ENCODE measurements at places on chromosomes 1 and 21.

GRCh38 chr1:187413405-187414169, 584.8 kb downstream of the PLA2G4A start:
- H3K4me1 ChIP-seq = no peaks in the 10 kb centered on the region
- H3K36me3 ChIP-seq = no peaks in the 10 kb centered on the region
- DNase-seq = no peak
- no peak overlapping the region for H3K27ac ChIP-seq

DNA sequence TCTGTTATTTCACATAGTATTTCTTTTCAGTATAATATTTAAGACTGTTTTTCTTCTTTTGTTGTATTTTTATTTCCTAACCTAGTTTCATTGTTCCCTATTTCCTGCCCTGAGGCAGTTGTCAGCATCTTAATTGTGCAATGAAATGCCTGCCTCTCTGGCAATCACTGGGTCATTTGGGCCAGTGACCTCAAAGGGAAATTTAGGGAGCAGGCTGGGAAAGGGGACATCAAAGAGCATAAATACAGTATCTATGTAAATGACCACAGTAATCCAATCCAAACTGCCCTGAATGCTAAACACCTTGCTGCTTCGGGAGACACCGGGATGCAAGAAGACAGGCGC, 147.8 kb downstream of the TLR5 start:
- H3K4me1 ChIP-seq = no peaks in the 10 kb centered on the region
- DNase-seq = no peak
- H3K36me3 ChIP-seq = no peaks in the 10 kb centered on the region
- no peak overlapping the region for H3K27ac ChIP-seq
- no peaks in the 10 kb centered on the region for H3K27me3 ChIP-seq

DNA sequence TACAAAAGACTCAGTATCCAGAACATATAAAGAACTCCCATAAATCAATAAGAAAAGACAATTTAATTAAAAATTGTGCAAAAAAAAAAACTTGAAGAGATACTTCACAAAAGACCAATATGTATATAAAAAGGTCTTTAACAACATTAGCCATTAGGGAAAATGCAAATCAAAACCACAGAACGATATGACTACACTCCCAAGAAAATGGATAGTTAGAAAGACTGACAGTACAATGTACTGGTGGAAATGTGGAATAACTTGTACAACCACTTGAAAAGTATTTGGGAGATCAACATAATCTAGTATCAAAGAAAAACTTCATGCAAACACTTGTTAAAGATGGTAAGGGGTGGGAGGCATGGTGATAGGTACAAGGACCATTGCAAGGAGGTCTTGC, 3.9 kb upstream of the CLCA1 start:
- no peaks in the 10 kb centered on the region for H3K4me1 ChIP-seq
- no peak for DNase-seq
- H3K36me3 ChIP-seq = no peaks in the 10 kb centered on the region
- H3K27me3 ChIP-seq = no peaks in the 10 kb centered on the region
- no peak overlapping the region for H3K4me3 ChIP-seq

GRCh38 chr1:118945489-118945888, 42.7 kb downstream of the TBX15 start:
- no peaks in the 10 kb centered on the region for H3K4me1 ChIP-seq
- H3K27ac ChIP-seq = no peak overlapping the region
- peaks cover 6% of the 10 kb centered on the region for H3K27me3 ChIP-seq
- no peak for DNase-seq

DNA sequence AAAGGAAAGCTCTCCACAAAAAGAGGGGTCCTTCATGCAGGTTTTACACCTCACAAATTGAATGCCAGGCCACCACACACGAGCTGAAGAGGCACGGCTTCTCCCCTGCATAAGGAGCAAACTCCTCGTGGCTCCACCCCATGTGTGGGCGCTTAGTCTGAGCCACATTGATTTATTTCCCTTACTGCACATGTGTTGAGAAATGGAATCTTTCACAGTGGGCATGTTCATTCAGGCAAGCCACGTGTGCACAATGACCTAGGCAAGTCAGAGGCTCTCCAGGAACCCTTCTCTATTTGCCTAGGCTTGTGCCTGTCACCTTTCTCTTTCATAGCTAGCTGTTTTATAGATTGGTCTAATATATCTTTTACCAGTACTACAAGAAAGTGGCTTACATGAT, 120.5 kb downstream of the LTN1 start:
- no peak overlapping the region for H3K4me3 ChIP-seq
- peaks cover 7% of the 10 kb centered on the region for H3K4me1 ChIP-seq
- no peak overlapping the region for H3K27ac ChIP-seq
- H3K27me3 ChIP-seq = no peaks in the 10 kb centered on the region
- DNase-seq = no peak
- peaks cover 3% of the 10 kb centered on the region for H3K36me3 ChIP-seq

- H3K4me1 ChIP-seq = no peaks in the 10 kb centered on the region
- H3K4me3 ChIP-seq = no peak overlapping the region
- peaks cover 2% of the 10 kb centered on the region for H3K36me3 ChIP-seq
- H3K27ac ChIP-seq = no peak overlapping the region
- no peak for DNase-seq
Observed at GRCh38 chr1:97573553-97573952, 347.3 kb downstream of the DPYD start.

- H3K27me3 ChIP-seq = no peaks in the 10 kb centered on the region
- peaks cover 43% of the 10 kb centered on the region for H3K4me1 ChIP-seq
- H3K4me3 ChIP-seq = no peak overlapping the region
- peaks cover 6% of the 10 kb centered on the region for H3K36me3 ChIP-seq
- no peak overlapping the region for H3K27ac ChIP-seq
- DNase-seq = no peak
Observed at GRCh38 chr1:8529901-8530300, 212.0 kb downstream of the SLC45A1 start.

All from activated T-cell treated with anti-CD3 and anti-CD28 coated beads, Interleukin-2, amount 50 U/mL, for 72 hours (primary cell).